Motor neuron (in vitro differentiated cells): ENCODE measurements at places on chromosomes 6 and 20. TPM values are rescaled to one million over a fixed set of nuclear protein-coding genes. Genes with fewer than 3 reads are reported as not detected.

EPB41L1 gene
- total RNA-seq, result 24.0 and 28.2 TPM in 2 replicates

GRCh38 chr6:42100029-42100901 lies 42.2 kb downstream of the C6orf132 start:
- peak; percentile 21 for ATAC-seq

GRCh38 chr6:132390017-132390416 lies 11.3 kb downstream of the MOXD1 start:
- no peak for ATAC-seq

- ATAC-seq, result no peak
These were observed 37.9 kb upstream of the NEDD9 start for GRCh38 chr6:11270030-11271027.

DNA sequence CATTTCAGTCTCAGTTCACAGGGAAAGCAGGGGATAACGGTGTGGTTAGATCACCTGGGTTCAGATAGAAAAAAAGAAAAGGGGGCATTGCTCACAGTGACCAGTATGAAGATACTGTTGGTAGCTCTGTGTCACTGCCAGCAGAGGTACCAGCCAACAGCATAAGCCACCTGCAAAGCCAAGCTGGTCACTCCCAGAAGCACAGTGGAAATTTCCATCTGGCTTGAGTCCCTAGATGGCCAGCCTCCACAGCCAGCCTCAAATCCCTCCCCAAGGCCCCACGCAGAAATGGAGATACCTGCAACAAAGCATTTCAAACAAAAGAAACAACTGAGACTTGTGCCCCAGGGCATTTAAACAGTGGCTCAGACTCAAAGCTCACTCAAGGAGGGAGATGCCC lies 11.6 kb downstream of the DEFB127 start:
- no peak for ATAC-seq

DNA sequence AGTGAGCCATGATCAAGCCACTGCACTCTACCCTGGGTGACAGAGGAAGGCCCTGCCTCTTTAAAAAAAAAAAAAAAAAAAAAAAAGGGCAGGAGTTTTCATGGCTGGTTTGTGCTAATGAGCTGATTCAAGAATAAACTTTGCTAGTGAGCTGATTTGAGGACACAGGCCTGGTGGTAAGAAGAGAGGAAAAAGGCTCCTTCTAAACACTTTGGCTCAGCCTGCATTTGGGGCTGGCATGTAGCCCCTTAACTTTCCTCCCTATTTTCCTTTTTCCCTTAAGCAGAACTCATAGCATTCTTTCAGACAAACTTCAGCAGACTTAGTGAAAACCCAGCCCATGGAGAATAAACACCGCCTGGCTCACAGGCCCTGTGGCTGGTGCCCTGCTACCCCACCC lies 432.7 kb downstream of the PTPRT start:
- ATAC-seq, result no peak

- ATAC-seq, result no peak
These were observed 77.9 kb downstream of the MRPL14 start for GRCh38 chr6:44049163-44049988.

DNA sequence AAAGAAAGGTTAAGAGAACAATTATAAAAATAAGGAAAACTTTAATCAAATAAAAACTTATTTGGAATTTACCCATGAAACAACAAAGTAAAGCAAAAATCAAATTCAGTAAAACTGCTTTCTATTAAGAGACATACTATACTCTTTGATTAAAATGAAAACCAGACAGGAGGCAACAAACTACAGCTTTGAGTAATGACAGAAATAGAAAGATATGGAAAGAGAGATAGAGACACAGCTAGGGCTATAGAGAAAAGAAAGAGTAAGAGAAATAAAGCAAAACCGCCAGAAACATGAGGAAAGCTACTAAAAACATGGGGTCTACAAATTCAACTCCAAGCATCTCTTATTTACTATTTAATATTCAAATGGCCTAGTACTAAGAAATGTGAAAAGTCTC lies 67.6 kb downstream of the PHIP start:
- no peak for ATAC-seq
